ENCODE measurements at places on chromosomes 5 and 9.

- no peak for DNase-seq
These were observed 559.5 kb upstream of the SGCD start for GRCh38 chr5:155767470-155767869.

- no peak for DNase-seq
These were observed 457.3 kb downstream of the ZNF608 start for GRCh38 chr5:124289130-124289529.

DNA sequence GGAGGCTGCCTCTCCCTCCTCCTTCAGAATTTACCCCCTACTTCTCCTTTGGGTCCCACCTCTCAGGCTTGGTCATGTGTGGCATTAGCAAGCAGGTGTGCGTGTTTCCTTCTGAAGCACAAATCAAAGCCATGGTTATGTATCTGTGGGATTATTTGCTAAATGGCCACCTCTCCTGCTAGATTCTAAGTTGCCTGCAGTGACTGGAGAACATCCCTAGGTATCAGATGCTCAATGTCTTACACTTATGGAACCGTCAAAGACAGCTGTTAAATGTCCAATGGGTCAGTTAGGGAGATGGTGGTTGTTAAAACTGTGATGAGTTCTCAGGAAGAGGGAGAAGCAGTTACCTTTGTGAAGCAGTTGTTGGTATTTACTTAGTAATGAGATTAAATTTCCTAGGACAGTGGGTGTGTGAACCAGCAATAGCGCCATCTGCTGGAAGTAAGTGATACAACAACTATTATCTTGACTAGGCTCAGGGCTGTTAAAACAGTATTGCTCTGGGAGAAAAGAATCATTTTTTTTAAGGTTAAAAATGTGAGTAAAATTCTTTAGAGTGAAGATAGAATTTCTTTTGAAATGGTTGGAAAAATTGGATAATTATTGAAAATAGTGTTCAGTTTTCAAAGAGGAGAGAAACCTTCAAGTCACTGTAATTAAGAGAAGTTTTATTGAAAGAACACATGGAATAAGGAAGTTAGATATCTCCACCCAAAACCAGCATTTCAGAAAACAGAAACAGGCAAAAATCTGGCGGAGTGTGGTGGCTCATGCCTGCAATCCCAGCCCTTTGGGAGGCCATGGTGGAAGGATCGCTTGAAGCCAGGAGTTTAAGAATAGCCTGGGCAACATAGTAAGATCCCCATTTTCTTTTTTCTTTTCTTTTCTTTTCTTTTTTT lies 71.3 kb downstream of the TMC1 start:
- peak; percentile 29 for DNase-seq

DNA sequence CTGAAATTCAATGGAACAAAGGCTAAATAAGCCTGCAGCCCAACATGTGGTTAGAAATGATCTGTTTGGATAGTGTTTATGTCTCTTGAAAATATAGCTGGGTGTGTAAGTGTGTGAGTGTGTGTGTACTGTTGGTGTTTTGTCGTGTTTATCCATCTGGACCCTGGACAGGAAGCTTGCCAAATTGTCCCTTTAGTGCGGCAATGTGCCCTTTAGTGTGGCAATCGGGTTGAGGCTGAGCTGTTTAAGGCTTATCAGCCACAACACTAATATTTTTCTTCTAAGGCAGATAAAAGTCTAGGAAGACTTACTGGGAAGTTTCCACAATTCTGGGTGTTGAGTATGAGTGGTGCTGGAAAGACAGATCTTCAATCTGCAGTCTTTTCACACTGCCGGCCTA lies 180.2 kb downstream of the YTHDC2 start:
- no peak for DNase-seq

- DNase-seq: no peak
These were observed 7.2 kb downstream of the CYSTM1 start for GRCh38 chr5:140182075-140182711.

- no peak for DNase-seq
These were observed 2.2 kb upstream of the ELL2 start for GRCh38 chr5:95963650-95964410.

Measured in KG1 (cell line).